NCI-H1105 treated with DMSO at 0.1 percent for 48 hours (cell line): ENCODE measurements at places on chromosomes 7 and 10.

- no peak for DNase-seq
These were observed 42.4 kb downstream of the TBATA start for GRCh38 chr10:70742537-70743429.

DNA sequence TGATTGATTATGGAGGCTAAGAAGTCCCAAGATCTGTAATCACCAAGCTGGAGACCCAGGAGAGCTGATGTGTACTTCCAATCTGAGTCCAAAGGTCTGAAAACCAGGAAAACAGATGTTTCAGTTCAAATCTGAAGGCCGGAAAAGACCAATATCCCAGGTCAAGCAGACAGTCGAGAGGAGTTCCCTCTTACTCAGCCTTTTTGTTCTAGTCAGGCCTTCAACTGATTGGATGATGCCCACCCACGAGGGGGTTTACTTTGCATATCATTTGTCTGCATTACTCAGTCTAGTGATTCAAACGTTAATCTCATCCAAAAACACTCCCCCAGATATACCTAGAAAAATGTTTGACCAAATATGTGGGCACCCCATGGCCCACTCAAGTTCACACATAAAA lies 7.4 kb upstream of the ARID5B start:
- no peak for DNase-seq

DNA sequence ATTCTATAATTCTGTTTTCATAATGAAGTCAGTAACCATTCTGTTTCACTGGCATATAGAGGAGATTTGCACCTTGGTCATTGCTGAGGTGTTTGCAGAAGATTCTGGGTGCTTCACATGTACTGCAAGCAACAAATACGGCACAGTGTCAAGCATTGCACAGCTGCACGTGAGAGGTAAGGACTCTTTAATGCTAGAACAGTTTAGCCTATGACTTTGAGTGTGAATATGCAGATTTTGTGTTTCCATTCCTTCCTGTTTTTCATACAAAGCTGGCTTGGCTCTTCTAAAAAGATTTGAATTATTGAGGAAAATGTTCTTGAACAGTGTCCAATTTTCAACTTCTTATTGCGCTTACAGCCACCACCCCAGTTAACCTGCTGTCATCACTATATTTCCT lies 56.4 kb downstream of the MYPN start:
- no peak for DNase-seq

DNA sequence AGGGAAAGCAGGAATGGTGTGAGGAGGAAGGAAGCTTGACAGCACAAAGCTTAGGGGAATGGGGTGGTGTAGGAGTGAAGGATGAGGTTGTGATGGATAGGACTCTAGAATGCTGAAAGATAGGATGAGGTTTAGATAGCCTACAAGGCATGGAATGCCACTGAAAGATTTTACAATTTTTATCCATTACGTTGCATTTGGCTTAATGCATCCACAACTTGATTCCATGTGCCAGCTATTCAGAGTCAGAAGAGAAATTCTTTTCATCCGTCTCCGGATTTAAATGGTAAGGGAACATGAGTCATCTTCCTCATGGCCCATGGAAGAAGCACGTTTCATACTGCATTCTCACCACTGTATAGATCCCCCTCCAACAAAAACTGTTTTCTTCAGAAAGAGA lies 212.4 kb upstream of the BMPER start:
- DNase-seq = no peak

- no peak for DNase-seq
These were observed 10.1 kb downstream of the PDGFA start for GRCh38 chr7:509426-510130.

- no peak for DNase-seq
These were observed 17.5 kb downstream of the INPP5A start for GRCh38 chr10:132554991-132555647.

DNA sequence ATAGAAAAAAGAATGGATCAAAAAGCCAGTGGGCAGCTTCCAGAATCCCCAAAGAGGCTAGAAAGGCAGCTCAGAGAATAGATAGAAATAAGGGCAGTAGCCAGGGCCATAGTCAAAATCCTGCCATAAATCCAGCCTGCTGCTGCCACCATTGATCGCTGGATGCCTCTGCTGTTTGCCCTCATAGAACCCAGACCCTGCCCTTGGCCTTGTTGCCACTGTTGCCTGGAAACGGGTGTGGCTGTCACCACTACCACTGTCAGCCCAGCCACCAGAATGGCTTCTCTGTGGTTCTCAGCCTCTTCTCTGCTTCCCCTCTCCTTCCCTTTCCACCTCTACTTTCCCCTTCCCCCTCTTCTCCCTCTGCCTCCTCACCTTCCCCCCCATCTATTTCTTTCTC lies 57.8 kb downstream of the HHEX start:
- DNase-seq = no peak

GRCh38 chr10:101903827-101904550 lies 60.4 kb upstream of the KCNIP2 start:
- peak; percentile 84 for DNase-seq

- no peak for DNase-seq
These were observed 12.9 kb downstream of the HSPB1 start for GRCh38 chr7:76315364-76315763.

- peak; percentile 34 for DNase-seq
These were observed 44.9 kb upstream of the ANK3 start for GRCh38 chr10:60434418-60435046.

DNA sequence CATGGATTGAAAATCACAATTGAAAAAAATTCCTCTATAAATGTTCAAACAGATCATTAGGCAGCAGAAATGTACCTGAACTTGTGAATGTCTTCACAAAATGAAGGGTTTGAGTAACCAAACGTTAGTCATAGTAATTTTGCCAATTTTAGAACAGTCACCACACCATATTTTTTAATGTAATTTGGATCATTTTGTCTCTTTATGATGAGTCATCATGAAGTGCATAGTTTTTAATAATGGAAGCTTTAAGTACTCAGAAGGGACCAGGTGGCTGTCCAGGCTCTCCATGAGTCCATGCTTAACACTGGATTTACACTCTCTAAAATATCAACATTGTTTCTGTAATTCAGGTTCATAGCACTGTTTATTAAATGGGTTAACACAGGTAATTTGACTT lies 219.2 kb downstream of the ETV1 start:
- no peak for DNase-seq

- no peak for DNase-seq
These were observed 26.6 kb downstream of the CPEB3 start for GRCh38 chr10:92264249-92264648.

GRCh38 chr10:80372675-80373074 lies 16.1 kb downstream of the DYDC2 start:
- DNase-seq = no peak

DNA sequence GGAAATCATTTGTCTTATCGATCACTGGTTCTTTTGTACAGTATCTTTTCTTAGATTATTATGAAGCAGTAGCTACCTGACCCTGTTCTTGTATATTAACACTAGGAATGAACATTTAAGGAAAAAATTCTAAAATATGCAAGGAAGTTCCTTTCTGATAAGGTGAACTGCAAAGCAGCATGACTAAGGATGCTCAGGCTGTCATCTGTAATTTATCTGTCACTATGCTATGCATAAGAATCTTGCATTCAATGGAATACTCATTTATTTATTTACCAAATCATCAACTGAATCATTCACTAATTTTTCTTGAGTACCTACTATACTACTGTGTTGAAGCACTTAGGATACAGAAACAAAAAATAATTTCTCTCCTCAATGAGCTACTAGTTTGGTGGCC lies 5.8 kb downstream of the GSDME start:
- DNase-seq = no peak

- no peak for DNase-seq
These were observed 12.9 kb downstream of the PDZD8 start for GRCh38 chr10:117362313-117362712.

DNA sequence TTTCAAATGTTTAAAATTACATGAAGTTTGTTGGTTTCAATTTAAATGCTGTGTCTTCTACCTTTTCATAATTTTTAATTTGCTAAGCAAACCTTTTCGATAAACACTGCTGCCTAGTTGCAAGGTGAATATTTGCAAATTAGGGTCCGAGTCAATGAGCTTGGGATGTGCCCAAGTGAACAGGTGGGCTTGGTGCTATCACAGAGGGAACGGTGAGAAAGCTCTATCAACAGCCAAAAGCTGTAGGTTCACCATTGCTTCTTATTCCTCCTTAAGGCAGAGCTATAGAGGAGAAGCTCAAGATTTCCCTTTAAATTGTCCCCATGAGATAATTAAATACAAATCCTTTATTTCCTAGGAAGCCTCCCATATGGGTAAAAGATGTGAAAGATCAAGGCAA lies 245.3 kb upstream of the CELF2 start:
- no peak for DNase-seq

GRCh38 chr10:32318476-32318896 lies 28.5 kb downstream of the EPC1 start:
- DNase-seq = no peak

GRCh38 chr10:89909752-89910151 lies 208.4 kb downstream of the KIF20B start:
- no peak for DNase-seq

DNA sequence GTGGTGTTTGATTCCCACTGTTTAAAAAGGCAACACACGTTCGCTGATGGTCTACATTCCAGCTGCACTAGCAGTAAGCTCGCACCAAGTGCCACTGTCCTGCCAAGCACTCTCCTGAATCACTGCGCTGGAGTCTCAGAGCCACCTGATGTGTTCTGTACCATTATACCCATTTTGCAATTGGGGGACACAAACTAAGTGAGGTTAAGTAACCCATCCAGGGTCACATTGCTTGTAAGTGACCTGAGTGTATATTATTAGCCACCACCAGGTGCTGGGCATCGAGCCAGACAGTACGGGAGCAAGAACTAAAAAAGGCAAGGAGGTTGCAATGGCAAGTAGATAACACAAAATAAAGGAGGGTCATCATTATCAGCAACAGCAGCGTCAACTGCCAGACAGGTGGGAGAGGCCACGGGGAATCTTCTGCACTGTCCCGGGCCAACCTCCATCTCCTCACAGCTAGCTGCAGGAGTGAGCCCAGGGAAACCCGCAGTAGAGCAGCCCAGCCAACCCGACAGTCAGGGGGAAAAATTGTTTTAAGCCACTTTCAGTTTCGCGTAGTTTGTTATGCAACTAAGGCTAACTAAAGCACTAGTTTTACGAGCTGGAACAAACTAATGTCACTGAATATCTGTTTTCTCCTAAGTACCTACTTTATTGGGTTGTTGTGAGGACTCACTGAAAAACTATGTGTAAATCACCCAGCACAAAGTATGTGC lies 712 bp upstream of the CPVL start:
- peak; percentile 66 for DNase-seq

DNA sequence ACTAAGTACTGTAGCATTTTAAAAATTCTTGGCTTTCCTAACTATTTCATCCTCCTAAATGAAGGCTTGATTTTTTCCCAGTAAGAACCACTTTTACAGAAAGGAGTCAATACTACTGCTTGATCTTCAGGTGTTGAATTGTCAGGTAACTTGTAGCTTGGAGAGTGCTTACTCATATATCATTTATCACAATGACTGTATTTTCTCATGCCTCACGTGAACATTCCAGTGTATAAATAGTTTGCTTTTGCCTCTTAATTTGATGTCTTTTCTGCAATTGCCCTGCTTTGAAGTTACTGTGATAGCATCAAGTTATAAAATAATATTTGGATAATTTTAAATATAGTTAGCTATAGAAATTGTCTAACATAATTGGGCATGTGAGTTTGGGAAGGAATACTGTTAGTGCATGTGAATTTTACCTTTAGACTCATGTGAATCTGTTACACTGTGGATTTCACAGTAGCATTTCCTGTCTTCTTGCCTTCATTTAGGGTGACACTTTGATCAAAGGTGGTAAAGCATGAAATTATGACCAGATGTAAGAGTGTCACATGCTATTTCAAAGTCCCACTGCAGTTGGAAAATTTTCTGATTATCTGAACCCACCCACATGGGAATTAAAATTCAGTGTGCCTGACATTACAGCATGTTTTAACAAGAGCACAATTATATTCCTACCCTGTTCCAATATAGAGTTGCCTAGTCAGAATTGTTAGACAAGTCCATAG lies 962.8 kb downstream of the DNAJB9 start:
- DNase-seq = no peak

DNA sequence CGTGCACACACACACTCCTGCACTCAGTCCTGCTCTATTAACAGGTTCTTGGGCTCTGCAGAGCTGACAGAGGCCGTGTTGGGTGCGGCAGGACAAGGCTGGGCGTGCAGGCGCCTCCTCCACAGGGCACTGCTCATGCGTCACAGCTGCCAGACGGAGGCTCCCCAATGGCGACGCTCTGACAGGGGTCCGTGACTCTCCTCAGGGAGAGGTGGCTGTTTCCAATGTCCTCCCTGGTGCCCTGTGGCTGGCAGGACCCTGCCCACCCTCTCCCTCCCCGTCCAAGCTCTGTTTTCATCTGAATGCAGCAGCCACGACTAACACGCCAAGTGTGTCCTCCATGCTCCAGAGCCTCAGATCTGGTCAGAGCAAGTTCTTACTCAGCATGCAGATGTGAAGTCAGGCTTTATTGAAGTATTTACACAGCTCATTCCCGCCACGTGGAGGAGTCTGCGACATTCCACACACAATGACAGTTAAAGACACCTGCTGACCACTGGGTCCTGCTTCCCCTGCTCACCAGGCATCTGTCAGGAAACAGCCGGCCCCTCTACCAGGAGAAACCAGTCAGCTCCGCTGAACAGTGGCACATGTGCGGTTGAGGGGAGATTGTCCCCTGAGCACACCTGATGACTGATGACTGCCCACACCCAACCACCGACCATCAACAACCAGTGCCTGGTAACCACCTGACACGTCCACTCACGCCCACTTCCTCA lies 116.7 kb downstream of the VIPR2 start:
- DNase-seq = peak; percentile 33

DNA sequence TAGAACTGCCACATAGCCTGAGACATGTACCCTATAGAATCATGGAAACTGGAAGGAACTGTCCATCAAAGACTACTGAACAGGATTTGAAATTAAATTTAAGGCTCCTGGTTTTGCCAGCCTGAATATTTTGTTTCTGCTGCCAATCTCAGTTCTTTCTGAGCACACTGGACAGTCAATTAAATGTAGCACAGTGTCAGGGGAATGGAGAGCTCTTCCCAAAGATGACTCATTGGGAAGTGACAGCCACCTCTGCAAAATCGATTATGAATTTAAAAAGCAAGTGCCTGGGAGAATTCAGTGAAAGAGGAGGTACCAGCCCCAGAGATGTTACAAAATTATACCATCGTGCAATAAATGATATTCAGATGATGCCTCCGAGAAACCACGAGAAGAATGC lies 47.8 kb downstream of the CPXM2 start:
- DNase-seq = no peak

GRCh38 chr7:124686543-124687171 lies 78.9 kb downstream of the GPR37 start:
- DNase-seq = no peak

- DNase-seq = peak; percentile 55
These were observed 528.3 kb downstream of the PHTF2 start for GRCh38 chr7:78326876-78327275.

- DNase-seq = no peak
These were observed 89.9 kb upstream of the LSM8 start for GRCh38 chr7:118094044-118094443.

GRCh38 chr10:95405655-95406054 lies 114.9 kb upstream of the PDLIM1 start:
- no peak for DNase-seq

- no peak for DNase-seq
These were observed 475.5 kb downstream of the NXPH1 start for GRCh38 chr7:8908889-8909288.
